Activated CD4-positive, alpha-beta T cell treated with anti-CD3 and anti-CD28 coated beads, Interleukin-2, amount 50 U/mL, for 4 hours (primary cell): ENCODE measurements at places on chromosomes 12 and 14.

DNA sequence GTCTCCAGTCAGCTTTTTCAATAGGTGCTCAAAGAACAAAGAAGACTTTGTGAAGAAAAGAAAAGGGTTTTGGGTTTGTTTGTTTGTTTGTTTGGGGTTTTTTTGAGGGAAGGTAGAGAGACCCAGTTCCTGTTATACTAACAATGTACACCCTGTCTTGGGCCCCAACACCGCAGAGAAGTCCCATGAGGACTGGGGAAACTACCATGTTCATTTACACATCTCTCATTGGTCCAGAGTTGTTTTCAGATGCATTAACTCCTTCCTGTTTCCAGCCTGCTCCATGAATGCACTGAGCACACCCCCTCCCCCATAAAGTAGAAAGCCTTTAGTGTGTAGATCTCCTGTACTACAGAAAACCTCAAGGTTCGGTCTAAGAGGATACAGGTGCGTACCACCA lies 51.1 kb upstream of the SLC8A3 start:
- no peak for DNase-seq

GRCh38 chr14:41817626-41818025 lies 210.9 kb downstream of the LRFN5 start:
- no peak for DNase-seq

DNA sequence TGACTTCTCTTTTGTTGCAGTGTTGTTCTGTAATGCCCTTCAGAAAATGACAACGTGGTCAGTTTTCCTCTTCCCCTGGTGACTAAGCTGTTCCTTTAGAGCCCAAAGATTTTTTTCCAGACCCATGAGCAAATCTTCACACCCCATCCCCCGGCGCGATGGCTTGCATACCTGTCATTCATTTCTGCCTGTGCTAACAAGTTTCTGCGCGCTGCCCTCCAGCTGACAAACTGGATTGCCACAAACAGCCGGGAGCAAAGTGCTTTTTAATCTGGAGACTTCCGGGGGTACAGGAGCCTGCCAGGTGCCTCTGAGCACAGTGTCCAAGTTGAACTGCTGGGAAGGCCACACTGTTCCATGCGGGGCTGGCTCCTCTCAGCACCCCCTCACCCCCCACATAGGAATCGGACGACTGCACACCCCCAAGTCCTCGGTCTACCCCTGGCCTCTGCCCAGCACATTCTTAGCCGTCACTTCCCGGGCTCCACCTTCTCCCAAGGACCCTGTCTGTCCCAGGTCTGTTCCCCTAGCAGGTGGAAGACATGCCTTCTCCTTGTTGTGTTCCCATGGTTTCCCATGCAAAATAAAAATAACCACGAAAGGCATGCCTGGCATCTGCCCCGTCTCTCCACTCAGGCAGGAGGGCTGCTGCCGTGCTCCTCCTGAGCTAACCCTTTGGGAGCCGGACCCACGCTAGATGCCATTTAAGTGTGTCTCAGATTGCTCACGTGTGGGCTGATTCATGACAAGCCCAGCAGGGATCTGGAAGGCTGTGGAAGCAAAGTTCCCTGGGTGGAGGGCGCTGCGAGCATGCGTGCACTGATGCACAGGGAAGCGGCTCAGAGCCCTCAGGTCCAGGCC lies 14.1 kb downstream of the RILPL1 start:
- no peak for DNase-seq

DNA sequence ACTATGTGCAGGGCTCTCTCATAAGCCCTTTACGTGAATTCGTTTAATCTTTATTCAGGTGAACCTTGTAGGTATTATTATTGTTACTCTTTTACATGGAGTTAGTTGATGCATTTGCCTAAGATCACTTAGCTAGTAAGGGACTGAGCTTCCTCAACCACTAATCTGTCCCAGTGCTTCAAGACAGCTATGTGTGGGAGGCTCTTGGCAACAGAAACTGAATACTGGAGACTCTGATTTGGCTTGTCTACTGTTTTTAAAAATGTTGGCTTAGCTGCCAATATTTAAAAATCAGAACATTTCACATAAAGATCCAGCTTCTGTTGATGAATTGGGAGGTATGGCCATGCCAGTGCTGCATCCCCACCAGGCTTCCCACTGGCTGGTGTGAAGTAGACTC lies 6.8 kb downstream of the KNTC1 start:
- DNase-seq, result no peak

DNA sequence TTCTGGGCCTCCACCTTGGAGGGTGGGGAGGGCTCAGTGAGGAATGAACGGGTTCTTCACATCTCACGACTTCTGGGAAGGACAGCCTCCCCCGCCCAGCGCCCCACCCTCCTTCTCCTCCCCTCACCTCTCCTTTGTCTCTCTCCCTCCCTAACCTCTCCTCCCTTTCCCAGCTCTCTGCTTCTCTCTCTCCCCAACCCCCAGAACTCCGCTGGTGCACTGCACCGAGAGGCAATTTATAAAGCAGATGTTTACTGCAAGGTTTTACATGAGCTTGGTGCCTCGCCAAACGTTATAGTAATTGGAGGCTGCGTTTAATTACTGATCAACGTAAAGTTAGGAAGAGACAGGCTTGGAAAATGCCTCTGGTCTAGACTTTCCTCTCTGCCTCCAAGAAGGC lies 42.9 kb upstream of the FAM222A start:
- no peak for DNase-seq

GRCh38 chr12:94689646-94690036 lies 39.3 kb upstream of the TMCC3 start:
- DNase-seq, result no peak

GRCh38 chr14:44910821-44911220 lies 50.9 kb downstream of the KLHL28 start:
- DNase-seq, result no peak

- no peak for DNase-seq
Measured at GRCh38 chr12:70178038-70178437, 65.2 kb upstream of the CNOT2 start.

- DNase-seq, result no peak
Measured at GRCh38 chr12:72888693-72889092, 616.5 kb downstream of the TRHDE start.

DNA sequence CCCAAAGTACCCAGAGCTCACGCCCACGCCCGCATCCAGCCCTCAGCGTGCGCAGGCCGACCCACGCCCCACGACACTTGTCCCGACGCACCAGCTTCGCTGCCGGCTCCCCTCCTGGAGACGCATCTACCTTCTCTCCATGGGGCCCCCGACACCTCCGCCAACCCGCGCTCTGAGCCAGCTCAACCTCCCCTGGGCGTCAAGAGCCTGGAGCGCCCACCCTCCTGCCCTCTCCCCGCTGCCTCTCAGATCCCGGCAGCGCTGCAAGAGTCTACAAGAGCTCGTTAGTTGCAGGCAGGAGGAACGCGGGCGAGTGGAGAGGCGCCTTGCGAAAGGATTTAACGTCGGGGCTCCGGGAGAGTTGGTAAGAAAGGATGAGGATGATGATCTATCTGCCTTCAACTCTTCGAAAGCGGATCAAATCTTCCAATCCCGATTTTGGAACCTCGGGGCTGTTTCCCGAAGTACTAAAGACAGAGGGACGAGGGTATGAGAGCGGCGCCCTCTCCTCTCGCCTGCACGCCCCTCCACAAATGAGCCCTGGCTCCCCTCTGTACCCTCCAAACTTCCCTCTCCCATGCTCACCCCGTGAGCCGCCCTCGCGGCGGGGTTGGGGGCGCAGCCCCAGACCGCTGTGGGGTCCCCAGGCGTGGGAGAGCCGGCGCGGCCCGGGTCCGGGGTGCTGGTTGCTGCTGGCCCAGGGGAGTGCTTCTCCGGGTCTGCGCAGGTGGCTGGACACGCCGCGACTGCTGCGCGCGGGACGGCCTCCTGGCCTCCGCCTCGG lies 979 bp downstream of the LTBP2 start:
- DNase-seq, result no peak

DNA sequence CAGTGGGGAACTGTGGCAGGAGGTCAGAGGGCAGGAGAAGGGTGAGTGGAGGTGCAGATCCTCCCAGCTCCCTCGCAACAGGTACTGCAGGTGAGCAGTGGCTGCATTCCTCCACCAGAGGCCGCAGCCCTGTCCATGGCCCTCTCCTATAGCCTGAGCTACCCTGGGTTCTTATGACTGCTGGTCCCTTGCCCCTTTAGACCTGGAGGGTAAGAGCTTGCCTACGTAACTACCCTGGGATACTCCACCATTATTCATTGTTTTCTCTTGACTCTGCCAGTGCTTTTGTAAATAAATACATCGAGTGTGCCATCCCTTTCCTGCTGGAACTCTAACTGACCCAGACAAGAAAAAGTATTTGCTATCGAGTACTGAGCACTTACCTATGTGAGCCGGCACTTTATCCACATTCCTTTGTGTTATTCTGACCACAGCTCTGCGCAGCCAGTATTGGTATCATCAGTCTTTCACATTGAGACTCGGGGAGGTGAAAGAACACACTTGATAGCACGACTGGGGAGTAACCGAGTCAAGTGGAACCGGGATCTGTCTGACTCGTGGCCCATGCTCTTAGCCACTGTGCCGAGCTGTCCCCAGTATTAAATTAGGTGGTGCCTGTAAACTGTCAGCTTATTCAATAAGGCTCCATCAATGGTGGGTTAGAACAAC lies 38.5 kb downstream of the LTBP2 start:
- DNase-seq, result no peak
